ENCODE measurements at places on chromosomes 11 and 22.

DNA sequence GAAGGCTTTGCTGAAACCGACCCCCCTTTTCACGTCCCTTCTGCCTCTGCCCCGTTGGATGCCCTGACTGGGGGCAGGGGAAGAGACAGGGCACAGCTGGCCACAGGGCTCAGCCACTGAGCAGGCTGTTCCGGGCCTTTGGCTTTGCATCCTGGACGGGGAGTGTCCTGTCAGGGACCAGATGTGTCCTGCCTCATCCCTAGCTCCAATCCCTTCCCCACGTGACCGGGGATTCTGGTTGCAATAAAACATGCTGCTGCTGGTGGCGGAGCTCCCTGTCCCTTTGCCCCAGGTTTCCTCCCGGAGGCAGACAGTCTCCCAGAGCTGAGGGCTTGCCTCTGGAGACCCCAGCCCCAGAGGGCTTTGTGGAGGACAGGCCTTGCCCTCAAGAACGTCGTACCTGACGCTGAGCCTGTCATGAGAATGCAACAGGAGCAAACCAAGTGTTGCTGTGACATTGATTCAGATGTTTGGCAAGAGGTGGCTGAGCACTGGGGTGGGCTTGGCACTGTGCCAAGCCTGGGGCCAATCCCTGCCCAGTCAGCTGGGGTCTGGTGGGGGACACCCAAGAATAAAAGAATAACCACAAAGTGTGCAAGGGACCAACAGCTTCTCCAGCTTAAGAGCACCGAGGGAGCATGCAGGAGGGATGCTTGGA, 7.3 kb downstream of the CDC42EP2 start:
- H3K27me3 ChIP-seq: peaks cover 2% of the 10 kb centered on the region
- no peaks in the 10 kb centered on the region for H3K4me1 ChIP-seq
- no peaks in the 10 kb centered on the region for H3K36me3 ChIP-seq
- H3K27ac ChIP-seq: no peak overlapping the region
- H3K4me3 ChIP-seq: no peak overlapping the region

- no peak overlapping the region for H3K4me3 ChIP-seq
- H3K27ac ChIP-seq: no peak overlapping the region
- peaks cover 20% of the 10 kb centered on the region for H3K27me3 ChIP-seq
- DNase-seq: no peak
Measured at GRCh38 chr11:87444993-87445392, 407.3 kb downstream of the TMEM135 start.

GRCh38 chr11:12243911-12244550, 133.3 kb upstream of the PARVA start:
- no peak overlapping the region for H3K4me3 ChIP-seq
- peaks cover 22% of the 10 kb centered on the region for H3K4me1 ChIP-seq
- H3K27me3 ChIP-seq: no peaks in the 10 kb centered on the region
- no peak for DNase-seq

- no peak overlapping the region for H3K4me3 ChIP-seq
- no peak for DNase-seq
- no peaks in the 10 kb centered on the region for H3K36me3 ChIP-seq
- H3K27ac ChIP-seq: no peak overlapping the region
- H3K4me1 ChIP-seq: no peaks in the 10 kb centered on the region
Measured at GRCh38 chr11:21798216-21798615, 394.7 kb upstream of the ANO5 start.

DNA sequence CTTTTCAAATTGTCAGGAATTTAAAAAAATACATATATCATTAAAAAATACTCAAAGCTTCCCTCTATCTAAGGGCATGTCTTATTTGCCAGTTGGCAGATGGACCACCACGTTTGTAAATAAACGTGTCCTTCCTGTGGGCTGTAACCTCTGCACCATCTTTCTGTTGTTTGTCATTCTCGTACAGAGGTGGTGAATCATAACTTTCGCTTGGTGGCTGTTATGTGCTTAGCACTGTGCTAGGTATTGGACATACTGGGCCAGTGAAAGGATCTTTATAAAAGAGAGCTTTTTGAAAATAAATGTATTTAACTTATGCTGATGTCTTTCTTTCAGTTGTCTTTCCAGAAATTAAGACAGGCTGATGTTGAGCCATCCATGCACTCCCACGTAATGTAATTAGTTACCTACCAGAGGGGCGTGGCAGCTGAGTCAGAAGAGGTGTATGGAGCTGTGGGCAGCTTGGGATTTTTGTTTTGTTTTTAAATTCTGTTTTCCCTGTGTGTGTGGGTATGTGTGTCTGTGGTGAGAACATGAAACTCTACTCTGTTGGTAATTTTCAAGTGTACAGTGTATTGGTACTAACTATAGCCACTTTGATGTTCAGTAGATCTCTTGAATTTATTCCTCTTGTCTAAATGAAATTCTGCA, 62.7 kb downstream of the TECTA start:
- H3K27me3 ChIP-seq: no peaks in the 10 kb centered on the region
- H3K4me3 ChIP-seq: no peak overlapping the region
- no peak overlapping the region for H3K27ac ChIP-seq
- no peaks in the 10 kb centered on the region for H3K36me3 ChIP-seq

GRCh38 chr11:17760102-17761029, 25.8 kb downstream of the KCNC1 start:
- peak; percentile 62 for DNase-seq
- H3K4me1 ChIP-seq: no peaks in the 10 kb centered on the region
- no peaks in the 10 kb centered on the region for H3K36me3 ChIP-seq
- no peak overlapping the region for H3K27ac ChIP-seq
- peaks cover 3% of the 10 kb centered on the region for H3K27me3 ChIP-seq

- H3K36me3 ChIP-seq: no peaks in the 10 kb centered on the region
- H3K27me3 ChIP-seq: no peaks in the 10 kb centered on the region
- DNase-seq: peak; percentile 23
Measured at GRCh38 chr11:86143087-86144030, 74.5 kb upstream of the PICALM start.

- no peaks in the 10 kb centered on the region for H3K4me1 ChIP-seq
- DNase-seq: no peak
- H3K27me3 ChIP-seq: peaks cover 2% of the 10 kb centered on the region
- no peaks in the 10 kb centered on the region for H3K36me3 ChIP-seq
Measured at GRCh38 chr11:103968685-103969084, 67.8 kb upstream of the DDI1 start.

DNA sequence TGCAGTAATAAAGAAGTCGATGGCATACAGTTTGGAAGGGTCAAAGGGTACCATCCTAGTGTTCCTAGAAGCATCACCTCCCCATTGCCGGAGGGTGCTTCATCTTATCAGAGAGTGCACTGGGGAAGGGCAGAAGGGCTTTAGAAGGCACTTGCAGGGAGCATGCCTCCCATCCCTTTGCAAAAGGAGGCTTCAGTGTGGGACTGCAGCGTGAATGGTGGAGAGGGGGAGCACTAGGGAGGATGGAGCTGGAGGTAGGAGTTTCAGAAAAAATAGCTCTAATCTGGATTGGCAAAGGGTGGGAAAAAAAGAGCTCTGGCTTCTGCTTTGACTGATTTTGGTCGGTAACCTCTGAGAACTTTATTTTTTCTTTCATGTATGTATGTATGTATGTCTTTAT, 5.0 kb downstream of the NTM start:
- no peak overlapping the region for H3K4me3 ChIP-seq
- no peak overlapping the region for H3K27ac ChIP-seq
- no peak for DNase-seq
- peaks cover under 1% of the 10 kb centered on the region for H3K27me3 ChIP-seq
- no peaks in the 10 kb centered on the region for H3K4me1 ChIP-seq

DNA sequence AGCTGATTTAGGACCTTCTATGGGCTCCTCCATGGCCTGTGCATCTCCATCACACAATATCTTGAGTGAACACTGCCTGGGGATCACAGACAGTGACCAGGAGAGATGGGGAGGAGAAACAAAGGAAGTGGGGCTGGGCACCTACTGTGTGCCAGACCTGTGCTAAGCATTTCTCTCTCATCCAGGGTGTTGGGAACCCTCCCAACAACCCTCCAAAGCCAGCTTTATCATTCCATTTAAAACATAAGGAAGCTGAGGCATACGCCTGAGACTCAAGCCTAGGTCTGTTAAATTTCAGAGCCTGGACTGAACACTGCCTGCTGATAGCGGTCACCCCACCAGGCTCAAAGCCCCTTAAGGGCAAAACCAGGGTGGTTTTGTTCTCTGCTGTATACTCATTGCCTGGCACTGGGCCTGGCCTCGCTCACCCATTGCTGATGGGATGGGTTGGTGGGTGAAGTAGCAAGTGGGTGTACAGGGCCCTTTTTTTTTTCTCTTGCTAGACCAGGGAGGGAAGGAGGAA, 130.1 kb downstream of the MN1 start:
- H3K4me1 ChIP-seq: no peaks in the 10 kb centered on the region
- H3K27me3 ChIP-seq: peaks cover 15% of the 10 kb centered on the region
- no peak overlapping the region for H3K27ac ChIP-seq
- H3K4me3 ChIP-seq: no peak overlapping the region

GRCh38 chr11:45463541-45463940, 177.4 kb upstream of the SYT13 start:
- H3K4me1 ChIP-seq: no peaks in the 10 kb centered on the region
- H3K27ac ChIP-seq: no peak overlapping the region
- DNase-seq: no peak
- H3K36me3 ChIP-seq: no peaks in the 10 kb centered on the region

GRCh38 chr11:27203077-27203647, 159.9 kb downstream of the CCDC34 start:
- no peaks in the 10 kb centered on the region for H3K36me3 ChIP-seq
- no peak overlapping the region for H3K27ac ChIP-seq
- no peak overlapping the region for H3K4me3 ChIP-seq
- no peak for DNase-seq
- no peaks in the 10 kb centered on the region for H3K4me1 ChIP-seq

DNA sequence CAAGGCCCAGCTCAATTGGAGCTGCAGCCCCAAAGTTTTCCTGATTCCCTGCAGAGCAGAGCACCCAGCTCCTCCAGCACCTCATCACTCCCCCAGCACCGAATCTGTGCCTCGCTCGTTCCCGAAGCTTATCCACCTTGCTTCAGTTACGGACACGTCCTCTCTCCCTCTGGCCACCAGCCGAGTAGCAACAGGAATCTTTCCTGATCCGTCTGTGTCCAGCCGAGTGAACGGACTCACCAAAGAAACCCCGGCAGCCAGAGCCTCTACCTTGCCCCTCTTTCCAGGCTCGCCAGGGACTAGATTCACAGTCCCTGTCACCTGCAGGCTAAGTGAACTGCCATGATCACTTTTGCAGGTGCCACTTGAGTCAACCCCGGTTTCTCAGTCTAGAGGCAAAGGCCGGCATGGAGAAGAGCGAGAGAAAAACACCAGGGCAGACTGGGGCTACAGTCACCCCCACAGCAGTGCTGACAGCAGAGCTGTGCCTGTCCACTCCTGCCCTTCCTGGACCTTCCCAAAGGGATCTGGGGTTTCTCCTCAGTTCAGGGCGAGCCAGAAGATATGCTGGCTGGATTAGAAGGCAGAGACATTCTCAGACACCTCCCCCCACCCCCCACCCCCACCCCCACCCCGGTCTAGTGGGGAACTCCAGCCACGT, 32.3 kb downstream of the BID start:
- H3K27ac ChIP-seq: no peak overlapping the region
- DNase-seq: no peak
- no peak overlapping the region for H3K4me3 ChIP-seq
- peaks cover 5% of the 10 kb centered on the region for H3K4me1 ChIP-seq
- H3K36me3 ChIP-seq: no peaks in the 10 kb centered on the region

DNA sequence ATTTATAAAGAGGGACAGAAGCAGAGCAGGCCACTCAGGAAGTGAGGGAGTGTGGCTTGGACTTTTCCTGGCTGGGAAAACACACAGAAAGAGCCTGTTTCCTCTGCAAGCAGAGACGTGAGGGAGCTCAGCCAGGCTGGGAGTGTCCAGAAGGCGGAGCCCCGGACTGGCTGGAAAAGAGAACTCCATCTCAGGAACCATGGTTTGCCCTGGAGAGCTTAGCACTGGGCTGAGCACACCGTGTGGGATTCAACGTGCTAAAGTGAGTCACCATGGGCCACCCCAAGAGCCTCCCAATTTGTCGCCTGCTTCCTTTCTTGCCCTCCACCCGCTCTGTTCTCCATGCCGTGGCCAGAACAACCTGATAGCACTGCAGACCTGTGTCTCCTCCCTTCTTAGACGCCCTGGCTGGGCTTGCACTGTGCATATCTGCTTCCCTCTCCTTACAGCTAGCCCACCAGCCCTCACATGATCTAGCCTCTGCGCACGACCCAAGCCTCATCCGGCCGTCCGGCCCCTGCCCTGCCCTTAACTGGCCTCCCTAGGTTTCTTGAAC, 51.8 kb downstream of the GALNT18 start:
- no peaks in the 10 kb centered on the region for H3K36me3 ChIP-seq
- DNase-seq: no peak
